ENCODE measurements at places on chromosomes 16 and 17.

- DNase-seq = no peak
Observed at GRCh38 chr17:73586275-73586832, 57.9 kb downstream of the SDK2 start.

DNA sequence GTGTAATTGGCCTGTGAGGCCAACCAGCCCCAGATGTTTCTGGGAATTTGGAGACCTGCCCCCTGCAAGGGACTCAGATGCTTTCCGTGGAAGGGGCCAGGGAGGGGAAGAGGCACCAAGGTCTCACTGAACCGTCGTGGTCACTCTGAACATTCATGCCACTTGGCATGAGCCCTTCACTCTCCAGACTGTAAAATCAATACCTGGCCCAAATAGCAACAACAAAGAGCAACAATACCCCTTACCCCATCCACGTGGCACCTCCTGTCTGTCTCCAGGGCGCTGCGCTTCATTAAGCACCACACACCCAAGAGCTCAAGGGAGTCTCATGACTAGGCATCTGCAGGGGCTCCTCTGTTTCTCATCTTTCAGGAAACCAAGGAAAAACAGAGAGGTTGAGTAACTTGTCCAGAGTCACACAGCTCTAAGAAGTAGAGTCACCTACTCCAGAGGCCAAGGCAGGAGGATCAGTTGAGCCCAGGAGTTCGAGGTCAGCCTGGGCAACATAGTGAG lies 52.8 kb downstream of the SOCS1 start:
- DNase-seq = no peak

GRCh38 chr16:47519037-47519436 lies 57.9 kb downstream of the PHKB start:
- no peak for DNase-seq

- DNase-seq = no peak
Observed at GRCh38 chr17:7806587-7806986, 27.4 kb upstream of the KDM6B start.

- no peak for DNase-seq
Observed at GRCh38 chr17:17354560-17355349, 51.6 kb downstream of the NT5M start.

GRCh38 chr16:11916524-11917285 lies 949 bp upstream of the GSPT1 start:
- DNase-seq = peak; percentile 48

DNA sequence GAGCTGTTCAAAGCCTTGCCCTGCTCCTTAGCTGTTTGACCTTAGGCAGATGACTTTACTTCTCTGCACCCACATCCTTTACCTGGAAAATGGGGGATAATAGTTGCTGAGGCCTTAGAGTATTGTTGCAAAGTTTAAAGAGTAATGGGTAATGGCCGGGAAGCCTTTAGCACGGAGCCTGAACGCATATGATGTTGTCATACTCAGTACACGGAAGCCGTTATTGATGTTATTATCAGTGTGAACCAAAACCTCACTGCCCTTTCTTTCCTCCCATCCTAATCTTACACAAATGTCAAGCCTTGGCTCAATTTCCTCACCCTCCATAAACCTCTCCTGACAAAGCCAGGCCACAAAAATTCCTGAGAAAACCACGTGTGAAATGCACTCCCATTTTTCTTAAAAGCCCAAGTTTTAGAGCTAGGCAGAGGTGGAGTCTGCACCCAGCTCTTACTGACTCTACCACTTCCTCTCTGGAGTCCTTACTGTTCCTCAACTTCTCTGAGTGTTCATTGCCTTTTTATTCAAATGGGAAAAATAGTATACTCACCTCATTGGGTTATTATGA lies 67.3 kb upstream of the CACNG3 start:
- no peak for DNase-seq

GRCh38 chr17:44108440-44109311 lies 14.8 kb downstream of the HDAC5 start:
- no peak for DNase-seq

DNA sequence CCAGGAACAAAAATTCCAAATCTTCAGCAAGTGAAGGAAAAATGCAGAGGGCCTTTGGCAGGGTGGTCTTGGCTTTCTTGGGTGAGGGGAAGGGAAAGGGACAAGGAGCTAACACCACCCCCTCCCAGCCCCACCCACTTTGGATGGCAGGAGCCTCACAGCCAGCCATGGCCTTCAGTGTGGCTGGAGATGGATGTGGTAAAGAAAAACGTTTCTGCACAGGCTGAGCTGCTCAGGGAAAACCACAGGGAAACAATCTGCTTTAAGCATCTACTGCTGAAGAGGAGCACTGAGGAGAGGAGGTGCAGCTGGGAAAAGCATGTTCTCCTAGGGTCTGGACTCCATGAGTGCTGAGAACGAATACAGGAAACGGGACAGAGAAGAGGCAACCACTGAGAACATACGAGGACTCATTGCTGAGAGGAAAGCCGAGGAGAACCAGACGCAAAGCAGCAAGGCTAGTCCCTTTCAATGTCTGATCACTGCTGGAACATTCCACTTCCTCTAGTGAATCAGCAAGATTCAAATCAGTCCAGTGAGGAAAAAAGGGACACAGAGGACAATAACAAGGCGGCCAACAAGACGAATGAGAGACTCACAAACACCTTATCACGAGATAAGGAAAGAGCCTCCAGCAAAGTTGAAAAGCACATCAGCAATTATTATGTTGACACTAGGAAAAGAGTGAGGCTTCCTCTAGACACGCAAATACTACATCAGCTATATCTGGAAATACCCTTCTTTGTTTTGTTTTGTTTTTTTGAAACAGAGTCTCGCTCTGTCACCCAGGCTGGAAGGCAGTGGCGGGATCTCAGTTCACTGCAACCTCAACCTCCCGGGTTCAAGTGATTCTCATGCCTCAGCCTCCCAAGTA lies 41.7 kb downstream of the ZZEF1 start:
- DNase-seq = no peak

GRCh38 chr17:42784811-42785592 lies 4.6 kb downstream of the WNK4 start:
- DNase-seq = no peak

DNA sequence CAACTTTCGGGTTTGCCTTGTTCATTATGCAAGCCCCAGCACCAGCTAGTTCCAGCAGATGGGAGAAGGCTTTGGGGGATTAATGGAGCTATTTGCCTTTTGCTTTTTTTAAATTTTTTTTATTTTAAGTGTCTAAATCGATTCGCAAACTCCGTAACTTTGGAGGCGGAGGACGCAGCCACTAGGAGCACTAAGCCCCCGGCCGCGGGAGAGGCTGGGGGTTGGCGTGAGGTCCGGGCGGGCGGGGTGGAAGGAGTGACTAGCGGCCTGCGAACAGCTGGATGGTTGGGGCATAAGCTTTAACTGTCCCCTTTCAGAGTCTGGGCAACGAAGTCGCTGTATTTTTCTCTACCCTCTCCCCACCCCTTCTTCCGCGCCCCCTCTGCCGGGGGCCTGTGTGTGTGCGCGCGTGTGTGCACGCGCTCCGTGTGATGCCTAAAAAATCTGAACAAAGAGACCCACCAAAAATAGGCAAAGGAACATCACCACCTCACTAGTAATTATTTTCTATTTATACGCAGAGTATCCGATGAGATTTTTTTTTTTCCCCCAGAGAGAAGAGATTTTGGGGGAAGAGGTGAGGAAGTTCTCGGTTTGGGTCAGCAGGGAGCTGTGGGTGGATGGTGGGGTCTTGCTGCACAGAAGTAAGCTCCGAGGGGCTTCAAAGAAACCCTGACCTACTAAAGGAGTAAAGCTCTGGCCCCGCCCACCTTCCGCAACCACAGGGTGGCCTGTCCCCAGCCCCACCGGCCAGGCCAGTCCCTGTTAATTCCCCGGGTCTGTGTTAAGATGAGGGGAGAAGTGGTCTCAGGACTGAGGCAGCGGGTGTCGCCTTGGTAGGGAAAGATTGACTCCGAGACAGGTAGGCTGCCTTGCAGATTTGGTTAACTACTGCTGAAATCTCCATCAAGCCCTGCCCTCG lies 2.3 kb downstream of the SHISA9 start:
- DNase-seq = no peak

DNA sequence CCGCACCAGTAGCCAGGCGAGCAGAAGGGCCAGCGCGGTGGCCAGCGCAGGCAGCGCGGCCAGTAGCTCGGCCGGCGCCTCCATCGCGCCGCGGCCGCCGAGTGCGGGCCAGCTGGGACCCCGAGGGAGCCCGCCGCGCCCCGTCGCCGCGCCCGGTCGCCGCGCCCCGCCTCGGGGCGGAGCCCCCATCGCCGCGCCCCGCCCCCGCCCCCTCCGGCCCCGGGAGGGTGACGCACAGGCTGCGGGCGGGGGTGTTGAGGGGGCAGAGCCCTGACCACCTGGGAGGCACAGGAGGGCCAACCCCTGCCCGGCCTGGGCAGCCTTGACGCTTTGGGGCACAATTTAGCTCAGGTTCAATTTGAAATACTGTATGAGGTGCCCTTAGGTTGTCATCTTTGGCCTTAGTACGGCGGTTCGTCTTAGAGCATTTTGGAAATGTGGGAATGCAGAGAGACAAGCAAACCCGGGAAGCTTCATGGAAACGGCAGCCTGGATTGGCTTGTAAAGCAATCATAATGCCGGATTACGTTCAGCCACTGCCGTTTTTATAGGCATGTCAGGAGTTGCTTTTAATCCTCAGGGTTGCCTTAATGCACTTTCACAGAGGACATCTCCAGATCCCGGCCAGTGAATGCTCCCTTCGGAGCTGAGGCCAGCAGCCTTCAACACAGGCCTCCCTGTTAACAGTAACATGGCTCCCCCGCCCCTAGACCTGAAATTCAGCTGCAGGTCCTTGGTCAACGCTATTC lies at the start of gene MXRA7:
TSS of gene MXRA7 (minus strand) at position 103 of the 749 bp plus-strand sequence. CDS start at position 84, 19 bp downstream.
- no peak for DNase-seq

- DNase-seq = no peak
Observed at GRCh38 chr16:71629278-71630016, 3.5 kb downstream of the MARVELD3 start.

DNA sequence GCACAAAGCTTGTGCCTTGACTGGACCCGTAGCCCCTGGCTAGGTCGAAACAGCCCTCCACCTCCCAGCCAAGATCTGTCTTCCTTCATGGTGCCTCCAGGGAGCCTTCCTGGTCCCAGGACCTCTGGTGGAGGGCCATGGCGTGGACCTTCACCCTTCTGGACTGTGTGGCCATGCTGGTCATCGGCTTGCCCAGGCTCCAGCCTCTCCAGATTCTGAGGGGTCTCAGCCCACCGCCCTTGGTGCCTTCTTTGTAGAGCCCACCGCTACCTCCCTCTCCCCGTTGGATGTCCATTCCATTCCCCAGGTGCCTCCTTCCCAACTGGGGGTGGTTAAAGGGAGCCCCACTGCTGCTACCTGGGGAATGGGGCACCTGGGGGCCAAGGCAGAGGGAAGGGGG lies 3.5 kb downstream of the CTRL start:
- DNase-seq = no peak

DNA sequence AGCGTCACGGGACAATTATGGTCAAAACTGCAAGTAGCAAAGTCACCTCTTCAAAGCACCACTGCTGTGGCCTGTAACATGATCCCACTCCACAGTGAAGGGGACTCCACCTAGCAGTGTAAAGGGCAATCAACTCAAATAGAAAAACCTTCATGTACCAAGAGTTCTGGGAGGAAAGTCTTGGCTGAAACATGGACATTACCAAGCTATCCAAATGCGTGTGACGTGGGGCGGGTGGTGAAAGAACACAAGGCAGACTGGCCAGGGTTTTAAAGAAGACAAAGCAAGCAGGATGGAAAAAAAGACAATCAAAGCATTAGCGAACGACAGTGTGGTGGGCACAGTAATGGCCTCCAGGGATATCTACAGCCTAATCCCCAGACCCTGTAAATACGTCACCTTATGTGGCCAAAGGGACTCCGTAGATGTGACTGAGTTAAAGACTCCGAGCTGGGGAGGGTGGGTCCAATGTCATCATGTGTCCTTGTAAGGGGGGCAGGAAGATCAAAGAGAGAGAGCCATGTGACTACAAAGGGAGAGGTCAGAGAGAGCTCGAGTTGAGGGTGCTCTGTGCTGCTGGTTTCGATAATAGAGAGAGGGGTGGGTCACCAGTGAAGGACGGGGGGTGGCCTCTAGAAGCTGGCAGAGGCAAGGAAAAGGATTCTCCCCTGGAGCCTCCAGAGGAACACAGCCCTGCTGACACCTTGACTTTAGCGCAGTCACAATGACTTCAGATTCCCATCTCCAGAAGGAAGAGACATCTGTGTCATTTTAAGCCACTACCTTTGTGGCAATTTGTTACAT lies 6.0 kb downstream of the HSDL1 start:
- DNase-seq = peak; percentile 20

- no peak for DNase-seq
Observed at GRCh38 chr17:80845863-80846671, 145.6 kb upstream of the CHMP6 start.

GRCh38 chr17:4837471-4838308 lies 4.5 kb downstream of the MINK1 start:
- no peak for DNase-seq

- no peak for DNase-seq
Observed at GRCh38 chr16:22353191-22353919, 21.1 kb downstream of the CDR2 start.

GRCh38 chr17:35817196-35817595 lies 7.9 kb downstream of the TAF15 start:
- DNase-seq = no peak

GRCh38 chr16:89862732-89863131 lies 10.7 kb upstream of the TCF25 start:
- DNase-seq = no peak

GRCh38 chr17:69358688-69359596 lies 32.0 kb upstream of the ABCA5 start:
- no peak for DNase-seq

DNA sequence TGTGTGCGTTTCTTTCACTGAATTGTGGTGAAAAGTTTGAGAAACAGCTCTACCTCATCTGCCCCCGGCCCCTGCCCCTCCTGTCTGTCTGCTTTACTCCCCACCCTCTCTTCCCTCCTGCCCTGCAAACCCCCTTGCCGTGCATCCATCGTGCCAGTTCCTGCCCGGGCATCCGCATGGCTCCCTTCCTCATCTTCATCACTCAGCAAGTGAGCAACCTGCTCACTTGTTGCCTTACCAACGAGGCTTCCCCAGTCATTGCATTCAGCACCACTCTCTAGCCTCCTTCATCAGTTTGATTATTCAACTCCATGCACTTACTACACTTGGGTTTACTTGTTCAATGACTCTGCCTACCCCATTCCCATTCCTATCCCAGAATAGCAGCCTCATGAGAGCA lies 34.8 kb upstream of the SDK2 start:
- DNase-seq = no peak

DNA sequence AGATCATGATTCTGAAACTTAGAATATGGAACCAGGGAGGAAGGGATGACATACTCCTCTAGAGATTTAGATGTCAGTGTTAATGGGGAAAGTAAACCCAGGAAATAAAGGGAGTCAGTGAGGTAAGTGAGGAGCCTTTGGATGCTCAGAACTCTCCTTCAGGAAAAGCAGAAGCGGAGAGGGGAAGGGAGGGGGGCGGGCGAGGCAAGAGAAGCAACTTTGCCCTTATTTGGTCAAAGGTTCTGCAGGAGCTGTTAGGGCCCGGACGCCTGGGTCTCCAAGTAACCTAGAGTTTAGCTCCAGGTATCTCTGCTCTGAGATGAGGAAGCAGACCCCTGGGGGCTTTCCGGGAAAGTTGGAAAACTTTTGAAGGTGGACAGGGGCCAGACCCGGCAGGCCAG lies 1.3 kb downstream of the PFN1 start:
- no peak for DNase-seq

GRCh38 chr16:69273009-69273408 lies 38.1 kb upstream of the VPS4A start:
- no peak for DNase-seq

- no peak for DNase-seq
Observed at GRCh38 chr17:79993390-79994227, 42.1 kb downstream of the TBC1D16 start.
